Activated CD4-positive, alpha-beta T cell treated with anti-CD3 and anti-CD28 coated beads for 36 hours (primary cell): ENCODE measurements at places on chromosomes 11 and 22. TPM values are rescaled to one million over a fixed set of nuclear protein-coding genes. Genes with fewer than 3 reads are reported as not detected.

SPI1 gene
- total RNA-seq: 0.30 TPM

RFPL2 gene
- total RNA-seq: not detected

TRIM48 gene
- total RNA-seq: not detected

HPX gene
- 0.33 TPM for total RNA-seq

ANKK1 gene
- 0.07 TPM for total RNA-seq

SMC1B gene
- total RNA-seq: 0.62 TPM

KCNE3 gene
- total RNA-seq: not detected

ZNF70 gene
- total RNA-seq: 1.7 TPM

PHF21A gene
- total RNA-seq: 42.6 TPM

MAPK8IP2 gene
- 0.14 TPM for total RNA-seq

SPDYC gene
- not detected for total RNA-seq

LMO1 gene
- not detected for total RNA-seq
